ENCODE measurements at places on chromosomes 11 and 22. TPM values are rescaled to one million over a fixed set of nuclear protein-coding genes. Genes with fewer than 3 reads are reported as not detected.

LDHAL6A gene
- not detected for total RNA-seq

CRY2 gene
- total RNA-seq, result 84.2 TPM

NLRP14 gene
- total RNA-seq, result 0.19 TPM

GTSE1 gene
- total RNA-seq, result 1.1 TPM

SAA1 gene
- total RNA-seq, result 168 TPM

PLAAT4 gene
- 16.8 TPM for total RNA-seq

KRTAP5-9 gene
- total RNA-seq, result 0.75 TPM

GGT5 gene
- 111 TPM for total RNA-seq

MS4A6E gene
- 3.7 TPM for total RNA-seq

SLC37A2 gene
- 59.7 TPM for total RNA-seq

TMPRSS13 gene
- total RNA-seq, result not detected

DPP3 gene
- 15.9 TPM for total RNA-seq

APOBEC3G gene
- 8.3 TPM for total RNA-seq

IFITM10 gene
- total RNA-seq, result not detected

MPPED2 gene
- total RNA-seq, result 20.0 TPM

MN1 gene
- total RNA-seq, result 0.68 TPM

LRRC32 gene
- total RNA-seq, result 93.6 TPM

AIP gene
- total RNA-seq, result 64.6 TPM

BAIAP2L2 gene
- total RNA-seq, result 0.44 TPM

OR51B2 gene
- not detected for total RNA-seq

SERHL2 gene
- 1.3 TPM for total RNA-seq

NRXN2 gene
- 2.6 TPM for total RNA-seq

FAM83F gene
- 3.3 TPM for total RNA-seq

C11orf86 gene
- not detected for total RNA-seq

FAM180B gene
- total RNA-seq, result 1.1 TPM

COMT gene
- total RNA-seq, result 228 TPM

TIRAP gene
- total RNA-seq, result 9.3 TPM

CSRP3 gene
- not detected for total RNA-seq

SYT13 gene
- not detected for total RNA-seq

MMP10 gene
- total RNA-seq, result not detected

INPP5J gene
- not detected for total RNA-seq

EIF3M gene
- total RNA-seq, result 359 TPM

HMOX1 gene
- 27.3 TPM for total RNA-seq

RIMBP3C gene
- total RNA-seq, result not detected

P2RY2 gene
- 0.17 TPM for total RNA-seq

IRF7 gene
- total RNA-seq, result 40.9 TPM

MISFA gene
- 1.5 TPM for total RNA-seq

PTDSS2 gene
- 77.6 TPM for total RNA-seq

WBP2NL gene
- total RNA-seq, result 1.5 TPM

PRG3 gene
- not detected for total RNA-seq

RASL10A gene
- total RNA-seq, result 0.38 TPM

SCGB1D2 gene
- total RNA-seq, result not detected

MS4A4A gene
- 134 TPM for total RNA-seq

LUZP2 gene
- 0.66 TPM for total RNA-seq

All from subcutaneous adipose tissue (tissue), 4 donors.